ENCODE measurements at places on chromosomes 2 and 18.

DNA sequence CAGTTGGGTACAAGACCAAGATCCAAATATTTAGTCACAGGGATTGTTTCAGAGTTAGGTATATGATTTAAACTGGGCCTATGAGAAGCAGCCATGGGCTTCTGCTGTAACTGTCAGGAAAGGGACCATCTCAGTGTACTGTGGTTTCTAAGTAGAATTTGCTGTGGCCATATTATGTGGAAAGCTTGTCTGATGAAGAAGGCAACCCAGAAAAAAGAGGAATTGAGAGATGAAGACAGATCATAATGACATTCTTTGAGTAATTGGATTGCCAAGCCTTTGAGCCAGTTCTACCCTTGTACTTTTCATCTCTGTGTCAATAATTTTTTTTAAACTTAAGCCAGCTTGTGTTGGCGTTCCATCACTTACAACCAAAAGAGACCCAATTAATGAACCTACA, 259.6 kb downstream of the NUP35 start:
- DNase-seq: no peak

DNA sequence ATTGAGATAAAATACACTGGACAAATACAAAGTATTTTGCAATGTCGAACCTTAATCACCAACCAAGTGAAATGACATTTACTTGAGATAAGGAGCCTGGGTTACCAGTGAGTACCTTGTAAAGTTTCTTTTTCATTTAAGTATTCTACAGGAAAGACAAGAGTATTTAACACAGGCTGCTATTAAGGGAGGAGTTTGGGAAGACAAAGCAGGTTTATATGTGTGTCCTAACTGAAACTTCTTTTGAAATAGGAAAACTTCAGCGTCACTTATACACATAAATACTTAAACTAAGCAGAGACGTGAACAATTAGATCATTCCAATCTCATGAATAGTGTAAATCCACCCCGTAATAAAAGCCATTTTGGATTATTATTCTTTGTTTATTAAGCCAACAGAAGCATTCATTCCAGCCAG, 126.7 kb upstream of the CYP26B1 start:
- DNase-seq: no peak

DNA sequence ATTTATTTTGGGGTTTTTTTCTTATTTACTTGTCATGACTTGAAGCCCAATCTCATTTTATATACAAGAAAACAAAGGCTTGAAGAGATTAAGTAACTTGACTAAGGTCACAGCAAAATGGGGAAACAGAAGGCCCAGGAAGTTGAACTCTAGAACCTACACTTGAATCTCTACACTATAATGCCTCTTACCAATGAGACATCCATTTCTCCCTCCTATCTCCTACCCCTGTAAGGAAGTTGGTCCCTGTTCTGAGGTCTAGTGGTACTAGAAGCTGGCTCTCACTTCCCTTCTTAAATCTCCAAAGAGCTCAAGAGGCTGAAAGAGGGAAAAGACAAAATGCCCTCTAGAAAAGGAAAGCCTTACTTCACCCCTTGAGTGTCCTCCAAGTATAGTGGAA, 25.5 kb upstream of the IHH start:
- DNase-seq: no peak

GRCh38 chr2:232299927-232300674, 78.5 kb upstream of the ALPP start:
- DNase-seq: no peak

Measured in GM18507 (cell line).